CD4-positive, CD25-positive, alpha-beta regulatory T cell (primary cell): ENCODE measurements at places on chromosomes 2 and 18.

DNA sequence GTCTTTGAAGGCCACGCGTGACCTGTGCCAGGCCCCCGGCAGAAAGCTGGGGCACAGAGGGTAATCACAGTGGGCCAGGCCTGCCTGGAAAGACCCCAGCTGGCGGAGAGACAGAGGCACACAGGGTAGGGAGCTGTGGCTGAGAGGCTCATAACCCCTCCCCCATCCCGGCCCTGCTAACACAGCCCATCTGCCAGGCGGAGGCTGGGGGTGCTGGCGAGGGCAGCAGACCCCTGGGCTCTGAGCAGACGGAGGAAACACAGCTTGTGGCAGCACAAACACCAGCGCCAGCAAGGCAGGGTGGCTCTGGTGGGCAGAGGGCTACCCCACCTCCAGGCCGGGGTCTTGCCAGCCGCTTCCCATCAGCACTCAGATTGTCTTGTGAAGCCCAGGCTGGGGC lies 19.0 kb downstream of the HS6ST1 start:
- no peak for DNase-seq

DNA sequence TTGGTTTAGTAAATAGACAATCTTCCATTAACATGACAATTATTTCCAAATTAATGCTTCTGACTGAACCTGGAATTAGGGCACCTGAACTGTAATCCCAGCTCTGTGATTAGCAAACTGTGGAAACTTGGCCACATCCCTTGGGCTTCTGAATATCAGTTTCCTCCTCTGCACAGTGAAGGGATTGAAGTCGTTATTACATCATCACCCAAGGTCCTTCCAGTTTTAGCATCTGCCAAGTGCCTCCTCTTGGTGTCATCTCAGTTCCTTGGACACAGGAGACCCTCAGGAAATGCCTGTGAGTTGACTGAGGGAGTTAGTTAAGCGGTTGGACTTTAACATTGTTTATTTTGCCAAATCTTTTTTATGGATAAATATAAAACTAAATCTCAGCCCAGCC lies 64.8 kb downstream of the MOGAT1 start:
- no peak for DNase-seq

GRCh38 chr18:32086881-32087280 lies 4.8 kb upstream of the RNF138 start:
- no peak for DNase-seq

GRCh38 chr2:82527124-82527523 lies 1932.0 kb downstream of the SUCLG1 start:
- DNase-seq: no peak

DNA sequence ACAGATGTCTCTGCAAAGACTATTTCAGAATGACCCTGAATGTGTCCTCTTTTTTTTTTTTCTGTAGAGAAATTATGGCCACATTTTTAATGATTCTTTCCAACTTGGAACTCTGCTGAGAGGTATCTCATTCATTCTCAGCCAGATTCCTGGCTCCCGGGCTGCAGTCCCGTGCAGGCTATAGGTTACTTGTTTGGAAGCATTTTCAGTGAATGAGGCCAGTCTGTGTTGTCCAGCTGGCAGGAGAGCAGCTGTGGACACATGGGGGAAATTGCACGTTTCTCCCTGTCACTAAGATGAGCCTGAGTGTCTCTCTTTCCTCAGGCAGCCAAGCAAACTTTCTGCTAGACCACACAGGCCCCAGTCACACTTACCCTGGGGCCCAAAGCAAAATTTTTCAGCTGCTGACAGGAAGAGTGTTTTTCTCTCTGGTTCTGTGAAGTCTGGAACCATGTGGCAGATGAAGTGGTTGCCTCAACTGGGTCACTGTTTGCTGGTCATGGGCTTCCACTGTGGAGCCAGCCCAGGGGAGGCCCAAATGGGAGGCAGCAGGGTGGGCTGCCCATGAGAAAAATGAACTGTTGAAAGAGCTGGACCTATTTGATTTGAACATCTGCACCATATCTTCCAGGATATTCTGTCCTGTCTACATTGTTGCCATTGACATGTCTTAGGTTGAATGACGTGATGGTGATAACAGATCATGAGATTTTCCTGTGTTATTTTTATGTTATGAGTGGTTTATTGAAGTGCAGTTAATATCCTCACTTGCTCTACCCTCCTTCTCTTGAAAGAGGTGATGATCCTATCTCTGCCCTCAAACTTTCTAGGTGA lies 431.2 kb downstream of the LPIN1 start:
- peak; percentile 44 for DNase-seq

DNA sequence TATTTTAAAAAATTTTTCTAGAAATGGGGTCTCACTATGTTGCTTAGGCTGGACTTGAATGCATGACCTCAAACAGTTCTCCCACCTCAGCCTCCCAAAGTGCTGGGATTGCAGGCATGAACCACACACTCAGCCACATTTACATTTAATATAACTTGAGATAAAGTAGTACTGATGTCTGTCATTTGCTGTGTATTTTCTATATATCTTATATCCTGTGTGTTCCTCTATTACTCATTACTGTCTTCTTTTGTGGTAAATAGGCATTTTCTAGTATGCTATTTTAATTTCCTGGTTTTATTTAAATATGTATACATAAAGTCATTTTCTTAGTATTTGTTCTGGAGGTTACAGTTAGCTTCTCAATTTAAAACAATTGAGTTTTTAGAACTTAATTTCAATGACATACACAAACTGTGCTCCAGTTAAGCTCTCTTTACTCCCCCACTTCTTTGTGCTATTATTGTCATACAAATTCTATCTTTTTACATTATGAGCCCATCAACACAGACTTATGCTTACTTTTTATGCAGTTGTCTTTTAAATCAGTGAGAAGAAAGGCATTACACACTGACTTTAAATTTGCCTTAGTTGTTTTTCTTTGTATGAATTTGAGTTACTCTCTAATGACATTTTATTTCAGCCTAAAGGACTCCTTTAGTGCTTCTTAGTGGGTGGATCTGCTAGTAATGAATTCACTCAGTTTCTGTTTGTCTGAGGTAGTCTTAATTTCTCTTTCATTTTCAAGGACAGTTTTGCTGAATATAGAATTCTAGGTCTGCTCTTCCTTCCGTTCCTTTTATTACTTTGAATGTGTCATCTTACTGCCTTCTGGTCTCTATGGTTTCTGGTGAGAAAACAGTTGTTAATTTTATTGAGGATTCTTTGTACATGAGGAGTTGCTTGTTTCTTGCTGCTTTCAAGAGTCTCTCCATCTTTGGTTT lies 6.2 kb upstream of the INPP4A start:
- DNase-seq: peak; percentile 40

DNA sequence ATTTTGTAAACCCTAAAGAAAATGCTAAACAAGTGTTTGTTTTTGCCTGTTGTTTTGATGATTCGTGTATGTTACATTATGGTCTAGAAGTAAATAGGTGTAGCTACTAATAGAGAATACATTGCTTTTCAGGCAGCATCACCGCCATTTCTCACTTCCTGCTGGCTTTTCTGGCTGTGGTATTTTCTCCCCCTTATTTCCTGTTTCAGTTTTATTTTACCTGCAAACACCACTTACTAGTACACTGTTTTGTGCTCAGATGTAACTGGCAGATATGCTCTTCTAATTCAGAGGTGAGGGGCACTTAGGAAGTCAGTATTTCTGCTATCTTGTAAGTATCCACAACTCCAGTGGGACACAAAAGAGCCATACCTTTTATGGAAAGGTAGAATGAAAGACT lies 38.1 kb upstream of the SLC3A1 start:
- peak; percentile 83 for DNase-seq

- DNase-seq: no peak
These were observed 37.8 kb downstream of the CYP26B1 start for GRCh38 chr2:72109904-72110303.

DNA sequence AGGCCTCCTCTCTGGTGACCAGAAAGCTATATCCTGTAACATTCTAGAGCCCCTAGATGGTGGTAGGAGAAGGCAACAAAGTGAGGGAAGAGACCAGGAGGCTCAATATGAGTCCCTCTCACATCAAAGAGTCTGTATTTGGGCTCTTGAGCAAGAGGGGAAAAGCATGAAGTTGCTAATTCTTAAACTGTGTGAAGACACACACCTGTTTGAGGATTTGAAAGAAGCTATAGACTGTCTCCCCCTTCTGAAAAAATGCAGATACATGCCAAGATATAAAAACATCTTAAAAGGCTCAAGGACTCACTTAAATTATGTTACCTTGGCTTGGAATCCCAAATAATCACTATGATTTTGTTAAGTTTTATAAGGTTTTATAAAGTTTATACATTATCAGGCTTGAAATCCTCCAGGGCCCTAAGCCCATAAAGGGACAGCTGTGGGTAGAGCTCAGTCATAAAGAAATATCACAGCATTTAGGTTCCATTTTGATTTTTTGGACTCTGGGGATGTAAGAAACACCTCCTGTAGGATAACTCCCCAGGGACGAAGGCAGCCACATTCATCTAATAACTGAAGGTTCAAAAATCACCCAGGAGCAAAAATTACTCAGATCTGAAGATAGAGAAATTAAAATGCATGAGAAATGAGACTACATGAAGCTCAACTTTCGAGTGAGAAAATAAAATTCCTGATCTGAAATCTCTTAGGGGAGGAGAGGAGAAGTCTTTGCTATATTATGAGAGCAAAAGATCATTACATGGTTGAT lies 136.1 kb upstream of the LGALSL start:
- no peak for DNase-seq

GRCh38 chr2:15107137-15107536 lies 454.0 kb downstream of the NBAS start:
- DNase-seq: no peak

GRCh38 chr18:2898186-2898640 lies 51.4 kb downstream of the EMILIN2 start:
- DNase-seq: no peak

GRCh38 chr2:29480426-29480825 lies 365.2 kb downstream of the CLIP4 start:
- DNase-seq: no peak

GRCh38 chr18:23105581-23106219 lies 29.6 kb upstream of the CABLES1 start:
- no peak for DNase-seq

DNA sequence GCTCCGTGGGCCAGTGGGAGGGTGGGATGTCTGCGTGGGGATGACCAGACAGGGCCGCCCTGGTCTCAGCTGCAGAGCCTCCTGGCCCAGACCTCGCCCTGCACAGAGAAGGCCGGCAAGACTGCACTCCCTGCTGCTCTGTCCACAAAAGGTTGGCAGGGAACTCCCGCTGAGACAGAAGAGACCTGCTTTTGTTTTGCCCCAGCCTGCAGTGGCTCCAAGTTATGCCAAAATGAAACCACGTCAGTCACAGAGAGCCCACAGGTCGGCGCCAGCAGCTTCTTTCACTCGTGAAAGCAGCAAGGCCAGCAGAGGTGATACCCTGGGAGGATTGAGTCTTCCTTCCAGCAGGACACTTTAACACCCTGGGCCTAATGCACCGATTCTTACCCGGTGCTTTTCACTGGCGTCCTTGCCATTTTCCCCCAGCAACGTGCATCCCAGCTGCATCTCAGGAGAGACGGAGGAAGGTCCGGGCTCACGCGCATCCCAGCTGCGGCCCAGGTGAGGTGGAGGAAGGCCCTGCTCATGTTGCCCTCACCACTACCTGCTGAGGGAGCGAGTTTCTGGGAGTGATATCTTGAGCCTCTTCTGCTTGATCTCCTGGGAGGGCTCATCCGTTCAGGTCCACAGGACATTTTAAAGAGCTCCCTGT lies 22.1 kb upstream of the CTDP1 start:
- DNase-seq: no peak

GRCh38 chr2:220353897-220354296 lies 726.5 kb downstream of the SLC4A3 start:
- DNase-seq: no peak

DNA sequence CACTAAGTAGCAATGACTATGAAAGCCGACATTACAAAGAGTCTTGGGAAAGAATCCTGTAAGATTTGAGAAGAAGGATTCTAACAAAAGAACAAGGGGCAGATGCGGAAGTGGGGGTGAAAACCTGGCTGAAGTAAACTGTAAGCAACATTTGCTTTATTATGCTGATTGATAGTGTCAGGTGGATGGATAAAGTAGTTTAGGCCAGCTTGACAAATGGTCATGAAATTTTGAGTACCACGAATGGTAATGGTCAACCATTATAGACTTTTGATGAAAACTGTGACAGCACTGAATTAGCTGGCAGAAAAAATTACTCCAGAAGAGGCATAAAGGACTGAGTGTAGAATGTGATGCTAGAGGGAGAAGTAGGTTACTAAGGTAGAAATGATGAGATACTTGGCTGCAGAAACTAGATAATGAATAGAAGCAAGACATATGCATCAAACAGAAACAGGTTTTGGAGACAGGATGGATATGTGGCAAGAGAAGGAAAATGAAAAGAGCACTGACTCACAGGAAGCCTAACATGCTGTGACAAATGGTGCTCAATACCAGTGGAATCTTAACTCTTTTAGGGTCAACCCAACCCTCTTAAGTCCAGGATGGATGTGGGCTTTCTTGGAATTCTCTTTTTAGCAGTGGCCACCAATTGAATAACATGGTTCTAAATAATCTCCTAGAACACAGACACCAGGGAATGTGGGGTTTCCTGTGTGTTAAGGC lies 6.8 kb downstream of the THUMPD2 start:
- no peak for DNase-seq

- DNase-seq: no peak
These were observed 70.8 kb upstream of the NOSTRIN start for GRCh38 chr2:168731616-168732015.

GRCh38 chr2:235917506-235917905 lies 250.7 kb downstream of the GBX2 start:
- no peak for DNase-seq

- DNase-seq: peak; percentile 76
These were observed 26.4 kb downstream of the ASXL2 start for GRCh38 chr2:25851740-25852503.

GRCh38 chr2:40396124-40396523 lies 55.8 kb downstream of the SLC8A1 start:
- DNase-seq: no peak

DNA sequence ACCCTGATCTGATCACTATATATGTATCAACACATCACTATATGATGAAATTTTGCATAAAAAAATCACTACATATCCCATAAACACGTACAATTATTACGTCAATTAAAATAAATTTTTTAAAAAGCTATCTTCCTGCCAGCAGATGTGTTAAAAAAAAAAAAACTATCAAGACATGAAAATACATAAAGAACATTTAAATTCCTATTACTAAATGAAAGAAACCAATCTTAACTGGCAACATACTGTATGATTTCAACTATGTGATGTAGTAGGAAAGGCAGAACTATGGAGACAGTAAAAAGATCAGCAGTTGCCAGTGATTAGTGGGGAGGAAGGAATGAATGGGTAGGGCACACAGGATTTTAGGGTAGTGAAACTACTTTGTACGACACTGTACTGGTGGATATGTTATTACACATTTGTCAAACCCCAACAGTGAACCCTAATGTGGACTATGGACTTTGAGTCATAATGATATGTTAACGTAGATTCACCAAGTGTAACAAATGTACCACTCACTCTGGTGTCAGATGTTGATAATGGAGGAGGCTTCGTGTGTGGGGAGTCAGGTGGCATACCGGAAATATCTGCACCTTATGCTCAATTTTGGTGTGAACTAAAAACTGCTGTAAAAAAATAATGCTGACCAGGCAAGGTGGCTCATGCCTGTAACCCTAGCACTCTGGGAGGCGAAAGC lies 27.4 kb downstream of the USP34 start:
- DNase-seq: no peak
